ENCODE measurements at places on chromosomes 1 and 21.
A peak's percentile ranks its signal among the peaks of the same experiment; 100 is the strongest.

DNA sequence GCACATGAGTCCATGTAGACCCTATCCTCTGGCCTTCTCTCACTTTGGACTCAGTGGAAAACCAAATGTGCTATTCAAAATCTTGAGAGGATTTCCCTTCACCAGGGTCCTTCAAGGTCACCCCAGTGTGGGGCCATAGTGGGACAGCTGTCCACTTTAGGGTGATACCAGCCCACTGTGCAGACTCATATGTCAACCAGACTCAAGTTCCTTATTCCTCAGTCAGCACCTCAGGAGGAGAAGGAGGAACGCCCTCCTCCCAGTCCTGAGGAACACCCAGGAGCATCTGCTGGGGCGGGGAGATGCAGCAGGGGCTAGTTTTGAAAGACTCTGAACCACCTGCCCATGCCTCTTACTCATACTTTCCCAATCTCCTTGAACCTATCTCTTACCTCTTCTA, 340.9 kb downstream of the MATN1 start:
- DNase-seq: peak; percentile 25

- no peak for DNase-seq
Measured at GRCh38 chr1:4624141-4624715, 30.2 kb upstream of the AJAP1 start.

DNA sequence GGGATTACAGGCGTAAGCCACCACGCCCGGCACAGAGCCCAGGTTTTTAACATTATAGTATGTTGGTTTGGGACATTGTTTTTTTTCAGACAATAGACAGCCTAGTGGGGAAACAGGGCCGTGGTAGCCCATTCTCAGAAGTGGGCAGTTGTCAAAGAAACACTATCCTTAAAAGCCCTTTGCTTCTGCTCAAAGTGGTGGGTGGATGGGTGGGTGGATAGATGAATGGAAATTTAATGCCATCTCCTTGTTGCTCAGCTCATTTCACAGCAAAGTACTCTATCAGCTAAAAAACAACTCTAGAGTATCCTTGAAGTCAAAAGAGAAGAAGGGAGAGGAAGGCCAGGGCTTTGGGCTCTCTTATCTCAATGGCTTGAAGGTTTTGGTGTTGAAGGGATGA, 137.8 kb downstream of the RRAGC start:
- no peak for DNase-seq

GRCh38 chr1:70168283-70168682, 37.1 kb downstream of the LRRC40 start:
- DNase-seq: no peak

DNA sequence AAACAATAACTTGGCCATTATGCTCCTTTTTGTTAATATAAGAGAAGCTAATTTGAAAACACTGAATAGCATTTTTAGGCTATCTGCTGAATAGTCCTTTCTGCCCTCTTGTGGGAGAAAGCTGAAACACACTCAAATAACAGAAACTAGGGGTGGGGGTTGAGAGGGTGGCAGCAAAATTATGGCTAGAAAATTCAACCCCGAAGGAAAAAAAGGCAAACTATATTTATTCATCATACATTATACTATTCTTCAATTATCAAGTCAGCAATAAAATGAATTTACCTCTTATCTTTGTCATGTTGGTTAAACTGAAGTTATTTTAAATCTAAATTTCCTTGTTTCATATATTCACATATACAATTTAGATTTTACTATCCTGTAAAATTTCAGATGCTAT, 255.9 kb downstream of the FAF1 start:
- DNase-seq: no peak

- DNase-seq: no peak
Measured at GRCh38 chr21:25980710-25981109, 189.9 kb downstream of the APP start.

DNA sequence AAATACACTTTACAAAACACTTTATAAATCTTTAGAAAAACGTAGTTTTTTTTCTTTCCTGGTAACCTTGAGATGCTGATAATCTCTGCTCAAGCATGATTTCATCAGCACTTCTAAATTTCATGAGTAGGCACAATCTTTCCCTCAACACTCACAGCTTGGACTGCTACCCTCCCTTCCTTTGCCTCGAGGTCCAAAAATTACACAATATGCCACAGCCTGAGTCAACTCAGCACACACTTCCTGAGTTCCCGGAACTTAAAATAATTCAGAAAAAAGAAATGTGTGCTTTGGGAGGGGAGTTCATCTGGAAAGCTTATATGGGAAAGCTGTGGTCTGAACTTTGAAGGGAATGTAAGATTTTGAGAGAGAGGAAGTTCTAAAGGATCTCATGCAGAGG, 5.9 kb downstream of the CLCA2 start:
- no peak for DNase-seq

DNA sequence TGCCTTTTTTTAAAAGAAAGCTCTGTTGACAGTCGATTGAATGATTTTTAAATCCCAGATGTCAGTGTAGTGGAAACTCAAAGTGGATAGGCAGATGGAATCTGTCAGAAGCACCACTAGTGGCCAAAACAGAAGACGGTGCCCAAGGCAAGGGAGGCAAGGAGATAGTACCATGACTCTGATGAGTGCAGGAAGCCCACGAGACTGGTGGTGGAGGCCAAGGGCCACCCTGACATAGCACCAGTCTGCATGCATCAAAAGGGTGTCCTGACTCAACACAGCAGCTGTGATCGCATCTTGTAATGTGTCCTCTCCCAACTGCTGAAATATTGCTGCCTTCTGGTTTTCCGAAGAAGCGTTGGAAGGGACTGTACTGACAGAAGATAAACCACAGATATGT, 124.1 kb upstream of the PAPPA2 start:
- no peak for DNase-seq

- DNase-seq: no peak
Measured at GRCh38 chr1:219773775-219774174, 154.6 kb downstream of the SLC30A10 start.

- no peak for DNase-seq
Measured at GRCh38 chr1:57269630-57270225, 154.1 kb downstream of the DAB1 start.

GRCh38 chr1:151714820-151715725, 1.5 kb downstream of the CELF3 start:
- DNase-seq: no peak

DNA sequence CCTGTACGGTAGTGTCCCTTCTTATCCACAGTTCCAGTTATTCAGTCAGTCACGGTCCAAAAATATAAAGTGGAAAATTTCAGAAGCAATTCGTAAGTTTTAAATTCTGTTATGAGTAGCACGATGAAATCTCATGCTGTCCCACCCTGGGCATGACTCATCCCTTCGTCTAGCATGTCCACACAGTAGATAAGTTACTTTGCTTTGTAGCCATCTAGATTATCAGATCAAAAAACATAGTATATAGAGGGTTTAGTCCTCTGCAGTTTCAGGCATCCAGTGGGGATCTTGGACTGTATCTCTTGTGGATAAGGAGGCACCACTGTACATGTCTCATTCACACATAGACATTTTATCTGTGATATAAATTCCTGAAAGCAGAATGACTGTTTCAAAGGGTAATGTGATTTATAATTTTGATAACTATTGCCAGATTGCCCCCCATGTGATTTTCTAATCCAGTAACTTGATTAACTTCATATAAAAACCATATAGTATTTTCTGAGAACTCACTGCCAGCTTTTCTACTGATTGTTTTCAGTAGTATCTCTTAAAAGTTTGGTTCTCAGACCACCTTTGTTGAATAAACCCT, 143.3 kb downstream of the DYRK1A start:
- no peak for DNase-seq

- DNase-seq: no peak
Measured at GRCh38 chr1:230316864-230317745, 109.0 kb downstream of the PGBD5 start.

GRCh38 chr1:45521413-45522323, at the start of gene PRDX1:
Gene PRDX1 (minus strand): TSS chr1:45521884. CDS start chr1:45519043, 2,841 bp downstream.
- DNase-seq: peak; percentile 97
